ENCODE measurements at places on chromosomes 12 and 14.

- no peak for DNase-seq
Measured at GRCh38 chr12:70427611-70428010, 61.5 kb downstream of the KCNMB4 start.

DNA sequence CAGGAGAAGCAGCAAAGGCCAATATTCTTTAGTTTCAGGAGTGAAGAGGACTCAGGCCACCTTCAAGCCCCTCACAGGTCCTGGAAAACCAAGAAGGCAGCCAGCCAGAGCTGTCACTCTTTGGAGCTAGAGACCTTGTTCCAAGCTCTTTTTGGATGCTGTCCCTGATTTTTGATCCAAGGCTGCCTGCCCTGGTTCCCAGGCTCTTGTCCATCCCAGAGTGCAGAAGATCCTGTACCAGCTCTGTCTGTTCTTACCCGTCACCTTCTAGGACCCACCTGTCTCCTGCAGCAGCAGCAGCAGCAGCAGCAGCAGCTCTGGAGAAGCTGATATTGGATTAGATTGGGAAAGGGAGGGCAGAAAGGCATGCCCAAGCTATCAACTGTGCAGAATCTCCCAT is 157.1 kb upstream of the NEDD1 start:
- DNase-seq, result peak; percentile 8

GRCh38 chr12:57227315-57228115 is 2.0 kb upstream of the SHMT2 start:
- DNase-seq, result no peak

DNA sequence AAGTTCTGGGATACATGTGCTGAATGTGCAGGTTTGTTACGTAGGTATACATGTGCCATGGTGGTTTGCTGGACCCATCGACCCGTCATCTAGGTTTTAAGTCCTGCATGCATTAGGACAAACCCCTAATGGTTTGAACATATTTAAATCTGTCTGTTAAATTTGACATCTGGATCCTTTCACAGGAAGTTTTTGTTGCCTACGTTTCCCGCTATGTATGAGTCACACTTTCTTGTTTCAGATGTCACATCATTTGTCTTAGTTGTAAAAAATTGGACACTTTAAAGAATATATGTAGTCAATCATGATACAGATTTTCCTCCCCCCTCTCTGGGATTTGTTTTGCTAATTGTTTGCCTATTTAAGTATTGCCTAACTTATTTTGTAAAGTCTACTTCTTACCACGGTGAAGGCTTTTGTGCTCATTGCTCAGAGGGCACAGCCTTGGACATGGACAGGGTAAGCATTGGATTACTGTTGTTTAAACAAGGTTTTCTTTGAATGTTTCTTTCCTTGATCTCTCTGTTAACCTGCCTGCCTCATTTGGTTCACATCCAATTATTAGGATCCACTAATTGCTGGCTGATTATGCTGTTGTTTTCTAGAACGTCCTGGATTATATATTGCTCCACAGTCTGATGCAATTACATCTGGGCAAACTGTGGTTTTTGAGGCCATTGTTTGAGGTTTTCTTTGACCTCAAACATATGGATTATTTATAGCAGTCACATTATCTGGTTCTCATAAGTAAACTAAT is 1441.4 kb downstream of the AACS start:
- DNase-seq, result no peak

DNA sequence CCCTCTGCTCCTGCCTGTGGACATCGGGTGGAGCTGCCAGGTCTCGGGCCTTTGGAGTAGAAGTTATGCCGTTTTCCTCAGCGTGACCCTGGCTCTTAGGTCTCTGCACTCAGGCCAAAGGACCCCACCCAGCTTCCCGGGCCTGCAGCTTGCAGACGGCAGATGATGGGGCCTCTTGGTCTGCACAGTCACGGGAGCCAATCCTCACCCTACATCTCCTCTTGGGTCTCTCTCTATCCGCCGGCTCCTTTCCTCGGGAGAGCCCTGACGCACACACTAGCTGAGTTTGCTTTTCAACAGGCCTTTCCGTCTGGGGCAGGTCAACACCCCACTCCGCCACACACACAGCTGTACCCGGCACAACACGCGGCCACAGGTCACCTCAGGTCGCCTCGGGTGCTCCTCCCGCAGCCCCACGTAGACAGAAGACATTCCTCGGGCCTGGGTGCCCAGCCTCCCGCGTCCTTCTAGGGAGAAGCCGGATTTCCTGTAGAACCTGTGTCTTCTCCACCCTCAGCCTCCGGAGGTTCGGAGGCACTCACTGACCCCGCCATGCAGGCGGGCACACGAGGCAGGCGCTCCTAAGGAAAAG is 9.9 kb downstream of the GALNT9 start:
- DNase-seq, result no peak

- no peak for DNase-seq
Measured at GRCh38 chr14:105102361-105102870, 37.2 kb upstream of the GPR132 start.

DNA sequence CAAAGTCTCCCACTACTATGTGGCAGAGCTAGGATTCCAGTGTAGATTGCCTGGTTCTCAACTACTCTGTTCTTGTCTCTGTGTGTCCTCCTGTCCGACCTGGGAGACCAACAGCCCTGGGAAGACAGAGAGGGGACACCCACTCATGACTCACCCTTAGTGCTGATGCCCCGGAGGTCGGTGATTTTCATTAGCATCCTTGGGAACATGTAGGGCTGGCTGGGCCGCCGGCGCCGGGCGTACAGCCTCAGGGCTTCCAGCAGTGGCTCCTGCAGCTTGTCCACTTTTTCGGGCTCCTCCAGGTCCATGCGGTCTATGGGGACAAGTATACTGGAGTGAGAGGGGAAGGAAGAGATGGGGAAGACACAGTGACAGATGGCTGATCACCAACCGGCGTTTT is 5.9 kb upstream of the ITGB7 start:
- DNase-seq, result no peak

DNA sequence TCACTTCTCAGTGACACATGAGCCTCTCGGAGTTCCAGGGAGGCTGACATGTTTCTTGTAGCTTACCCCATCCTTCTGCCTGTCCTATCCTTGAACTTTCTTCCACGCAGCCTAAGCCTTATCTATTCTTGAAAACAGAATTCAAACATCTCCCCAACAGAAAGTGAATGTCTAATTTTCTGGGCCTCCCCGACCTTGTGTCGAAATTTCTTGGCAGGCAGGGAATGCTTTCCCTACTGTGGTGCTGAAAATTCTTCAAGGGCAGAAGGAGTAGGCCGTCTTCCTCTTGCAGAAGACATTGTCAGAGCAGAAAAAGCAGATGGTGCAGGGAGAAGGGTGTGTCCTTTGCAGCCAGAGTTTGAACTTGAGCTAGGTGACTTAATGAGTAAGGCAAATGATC is 63.0 kb upstream of the TCL1B start:
- no peak for DNase-seq

GRCh38 chr14:67331368-67332125 is 28.1 kb downstream of the ATP6V1D start:
- no peak for DNase-seq

GRCh38 chr12:89721291-89721987 is 12.8 kb upstream of the ATP2B1 start:
- no peak for DNase-seq

DNA sequence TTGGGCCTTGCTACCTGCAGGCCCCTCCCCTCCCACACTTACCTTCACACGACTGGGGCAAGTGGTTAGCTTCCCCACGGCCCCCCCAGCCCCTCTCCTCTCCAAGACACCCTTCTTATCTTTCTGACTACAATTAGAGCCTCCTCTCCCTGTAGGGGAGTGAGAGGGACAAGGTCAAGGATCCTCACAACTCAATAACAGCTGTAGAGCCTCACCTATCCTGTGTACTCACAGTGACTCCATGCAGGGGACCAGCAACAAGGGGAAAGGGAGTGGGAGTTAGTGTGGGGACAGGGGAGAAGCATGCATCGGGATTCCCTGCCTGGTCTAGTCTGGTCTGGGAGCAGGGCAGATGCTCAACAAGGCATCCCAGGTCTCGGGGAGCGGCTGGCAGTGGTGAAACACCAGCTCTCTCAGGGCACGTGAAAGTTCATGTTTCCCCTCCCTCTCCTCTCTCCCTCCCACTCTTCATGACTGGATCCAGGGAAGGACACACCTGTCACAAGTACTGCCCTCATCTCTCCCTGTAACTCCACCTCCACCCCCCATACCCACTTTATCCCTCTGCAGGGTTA is 45.3 kb downstream of the SMUG1 start:
- DNase-seq, result no peak

DNA sequence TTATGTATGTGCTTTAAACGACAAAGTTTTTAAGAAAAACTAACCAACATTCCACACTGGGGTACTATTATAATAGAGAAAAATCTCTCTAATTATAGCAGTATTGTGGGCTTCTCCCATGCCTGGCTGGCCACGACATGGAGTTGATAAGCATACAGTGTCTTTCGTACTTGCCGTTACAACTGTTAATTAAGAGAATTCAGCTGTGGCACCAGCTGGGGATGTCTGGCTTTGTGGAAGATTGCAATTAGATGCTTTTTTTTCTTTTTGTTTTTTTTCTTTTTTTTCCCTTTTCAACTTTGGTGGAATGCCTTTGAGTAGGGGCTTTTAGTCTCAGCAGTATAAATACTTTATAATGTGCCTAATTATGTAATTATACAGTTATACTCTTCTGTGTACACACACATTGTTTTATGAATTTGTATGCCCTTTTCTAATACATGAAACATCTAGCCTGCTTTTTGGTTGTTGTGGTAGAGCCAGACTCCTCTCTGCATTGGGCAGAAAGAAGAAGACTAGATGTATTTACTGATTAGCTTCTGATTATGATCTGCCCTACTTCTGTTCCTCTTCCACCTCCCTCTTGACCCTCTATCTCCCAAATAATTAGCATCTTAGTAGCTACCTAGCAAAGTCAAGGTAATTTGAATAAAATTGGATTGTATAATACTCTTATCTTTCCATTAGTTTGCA is 76.4 kb downstream of the SUSD6 start:
- no peak for DNase-seq

DNA sequence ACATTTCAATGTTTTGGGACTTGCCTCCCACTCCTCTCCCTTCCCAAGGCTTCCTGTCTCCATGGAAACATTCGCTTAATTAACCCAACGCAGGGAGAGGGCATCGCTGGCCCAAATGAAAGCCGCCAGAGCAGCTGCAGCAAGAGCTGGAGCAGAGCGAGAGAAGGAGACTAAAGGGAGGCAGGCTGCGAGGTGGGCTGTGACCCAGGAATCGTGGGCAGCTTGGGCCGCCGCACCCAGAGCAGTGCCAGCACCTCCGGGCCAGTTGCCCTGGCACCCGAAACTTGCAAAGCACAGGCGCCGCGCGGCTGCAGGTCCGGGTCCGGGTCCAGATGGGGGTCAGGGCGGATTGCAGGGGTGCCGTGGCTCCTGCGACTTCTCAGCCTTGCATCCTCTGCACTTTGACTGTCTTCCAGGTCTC is 43.5 kb upstream of the PTPRQ start:
- peak; percentile 28 for DNase-seq

- no peak for DNase-seq
Measured at GRCh38 chr12:22860926-22861325, 236.0 kb downstream of the ETNK1 start.

DNA sequence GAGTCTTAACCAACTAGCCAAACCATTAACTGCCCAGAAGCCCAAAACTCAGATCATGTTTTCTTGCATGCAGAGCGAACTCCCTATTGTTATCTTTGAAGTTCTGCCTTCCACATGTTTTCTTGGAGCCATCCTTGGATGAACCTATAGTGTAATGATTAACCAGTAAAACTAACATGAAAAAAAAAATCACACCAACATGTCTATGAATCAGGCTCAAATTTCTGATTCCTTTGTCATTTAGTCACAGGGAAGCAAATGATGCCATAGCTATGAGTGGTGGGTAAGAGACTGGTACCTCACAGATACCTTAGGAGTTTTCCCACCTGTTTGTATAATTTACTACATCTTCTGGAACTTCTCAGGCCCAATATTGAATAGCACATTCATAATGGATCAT is 70.7 kb downstream of the PTPRO start:
- no peak for DNase-seq

DNA sequence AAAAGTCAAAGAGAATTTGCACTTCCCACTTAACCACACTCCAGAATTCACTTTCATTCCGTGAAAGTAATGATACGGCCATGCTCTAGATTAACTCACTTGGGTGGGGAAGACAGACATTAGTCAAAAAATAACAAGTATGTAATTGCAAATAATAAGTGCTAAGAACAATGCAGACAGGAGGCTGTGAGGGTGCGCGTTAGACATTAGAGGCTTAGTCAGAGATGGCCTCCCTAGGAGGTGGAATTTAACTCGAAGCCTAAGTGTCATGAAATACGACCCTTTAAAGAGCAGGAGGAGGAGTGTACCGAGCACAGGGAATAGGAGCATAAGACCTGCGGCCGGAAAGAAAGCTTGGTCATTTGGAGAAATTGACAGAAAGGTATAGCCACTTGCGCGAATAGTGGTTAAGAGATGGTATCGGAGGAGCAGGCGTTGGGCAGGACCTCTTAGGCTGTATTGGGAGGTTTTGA is 628 bp downstream of the SNRPF start:
- peak; percentile 21 for DNase-seq

DNA sequence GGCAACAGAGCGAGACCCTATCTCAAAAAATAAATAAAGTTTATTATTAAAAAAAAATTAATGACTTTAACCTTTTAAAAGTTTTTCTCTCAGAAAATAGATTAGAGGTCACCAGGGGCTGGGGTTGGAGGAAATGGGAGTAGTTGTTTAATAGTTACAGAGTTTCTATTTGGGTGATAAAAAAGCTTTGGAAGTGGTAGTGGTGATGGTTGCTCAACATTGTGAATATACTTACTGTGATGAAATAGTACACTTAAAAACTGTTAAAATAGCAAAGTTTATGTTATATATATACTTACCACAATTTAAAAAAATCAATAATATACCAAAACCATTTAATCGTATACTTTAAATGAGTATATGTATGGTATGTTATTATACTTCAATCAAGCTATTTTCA is 59.6 kb downstream of the ARL6IP4 start:
- no peak for DNase-seq

DNA sequence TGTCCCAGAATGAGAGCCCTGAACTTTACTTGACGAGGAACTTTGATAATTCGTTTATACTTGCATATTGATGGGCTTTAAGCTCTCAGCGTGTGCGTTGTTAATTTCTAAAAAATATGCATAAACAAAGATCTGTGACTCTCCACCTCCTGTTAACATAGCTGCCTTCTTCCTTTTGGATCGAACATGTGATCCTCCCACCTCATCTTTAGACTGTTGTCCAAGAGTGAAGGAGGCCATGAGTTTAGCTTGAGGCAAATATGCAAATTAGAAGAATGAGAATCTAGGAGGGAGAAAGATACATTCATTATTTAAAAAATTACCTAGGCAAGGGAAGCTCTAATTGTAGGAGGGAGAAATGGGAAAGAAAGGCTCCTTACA is 617 bp downstream of the TTC8 start:
- peak; percentile 12 for DNase-seq

GRCh38 chr14:77099425-77100167 is 1.5 kb downstream of the CIPC start:
- no peak for DNase-seq

All from H7 (cell line).